Parietal lobe (tissue), 2 donors: ENCODE measurements at places on chromosomes 7 and 10. TPM values are rescaled to one million over a fixed set of nuclear protein-coding genes. Genes with fewer than 3 reads are reported as not detected.

ERVW-1 gene
- not detected for total RNA-seq

TMEM196 gene
- total RNA-seq = 12.8 TPM

GIGYF1 gene
- total RNA-seq = 35.4 TPM

IDI2 gene
- not detected for total RNA-seq

ANLN gene
- 23.5 TPM for total RNA-seq

UTF1 gene
- total RNA-seq = not detected

CHPF2 gene
- total RNA-seq = 24.4 TPM

OR2A7 gene
- 0.94 TPM for total RNA-seq

PTPN20 gene
- total RNA-seq = 17.5 TPM

FAM25A gene
- not detected for total RNA-seq

MMD2 gene
- total RNA-seq = 2.2 TPM

CCL24 gene
- not detected for total RNA-seq

TEX47 gene
- not detected for total RNA-seq

PIK3CG gene
- 1.6 TPM for total RNA-seq

VKORC1L1 gene
- total RNA-seq = 25.4 TPM

LDB3 gene
- total RNA-seq = not detected

BTBD16 gene
- not detected for total RNA-seq

TMEM184A gene
- total RNA-seq = not detected

PAPOLB gene
- total RNA-seq = 3.8 TPM

C10orf120 gene
- total RNA-seq = not detected

ZDHHC16 gene
- total RNA-seq = 40.7 TPM

CNOT4 gene
- 39.8 TPM for total RNA-seq

OSBPL3 gene
- 14.1 TPM for total RNA-seq

DENND2A gene
- total RNA-seq = 29.4 TPM

PRKG1 gene
- total RNA-seq = 27.2 TPM

AGAP9 gene
- 7.5 TPM for total RNA-seq

ACTL6B gene
- 107 TPM for total RNA-seq

FXYD4 gene
- total RNA-seq = not detected

CRTAC1 gene
- 5.0 TPM for total RNA-seq

SPDYE5 gene
- not detected for total RNA-seq

GNGT1 gene
- not detected for total RNA-seq

CNPY1 gene
- not detected for total RNA-seq

PKD2L1 gene
- not detected for total RNA-seq

VPS37D gene
- 19.4 TPM for total RNA-seq

CALHM1 gene
- total RNA-seq = not detected

CCDC172 gene
- total RNA-seq = not detected

VWC2 gene
- 4.4 TPM for total RNA-seq

FRMD4A gene
- total RNA-seq = 463 TPM

ITGA8 gene
- total RNA-seq = 2.8 TPM

PRR15 gene
- total RNA-seq = not detected

FAM237B gene
- not detected for total RNA-seq

SLC18A3 gene
- not detected for total RNA-seq

OPN4 gene
- not detected for total RNA-seq

ARMC3 gene
- 3.8 TPM for total RNA-seq

MYO1G gene
- total RNA-seq = 0.63 TPM

TAC1 gene
- 7.8 TPM for total RNA-seq

GPC2 gene
- 67.3 TPM for total RNA-seq

KDM7A gene
- total RNA-seq = 22.2 TPM

LIPF gene
- total RNA-seq = not detected

ANKRD1 gene
- total RNA-seq = not detected

OPN1SW gene
- total RNA-seq = not detected

INPP5F gene
- total RNA-seq = 198 TPM
